Stimulated activated naive CD4-positive, alpha-beta T cell (primary cell): ENCODE measurements at places on chromosomes 12 and 14.
A peak's percentile ranks its signal among the peaks of the same experiment; 100 is the strongest.

- no peak for DNase-seq
Measured at GRCh38 chr12:43063650-43064049, 474.1 kb upstream of the PRICKLE1 start.

- DNase-seq, result no peak
Measured at GRCh38 chr12:52029685-52030084, 21.6 kb upstream of the NR4A1 start.

DNA sequence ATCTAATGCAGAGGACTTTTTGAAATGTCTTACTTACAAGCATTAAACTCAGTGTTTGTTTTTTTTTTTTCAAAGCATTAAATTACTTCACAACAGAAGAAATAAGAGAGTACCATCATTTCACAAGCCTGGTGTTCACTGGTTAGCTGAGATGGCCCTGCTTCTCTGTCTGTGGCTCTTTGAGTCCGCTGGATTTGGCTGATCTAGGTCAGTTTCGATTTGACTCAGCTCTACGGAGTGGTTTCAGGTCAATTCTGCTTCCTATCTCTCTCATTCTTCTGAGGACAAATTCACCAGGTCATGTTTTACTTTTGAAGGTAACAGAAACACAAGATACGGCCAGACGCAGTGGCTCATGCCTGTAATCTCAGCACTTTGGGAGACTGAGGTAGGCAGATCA, 1066.1 kb downstream of the FLRT2 start:
- no peak for DNase-seq

GRCh38 chr14:106831322-106831720, 1304.9 kb downstream of the TMEM121 start:
- DNase-seq, result peak; percentile 16

- no peak for DNase-seq
Measured at GRCh38 chr12:96070670-96071279, 35.4 kb upstream of the LTA4H start.

DNA sequence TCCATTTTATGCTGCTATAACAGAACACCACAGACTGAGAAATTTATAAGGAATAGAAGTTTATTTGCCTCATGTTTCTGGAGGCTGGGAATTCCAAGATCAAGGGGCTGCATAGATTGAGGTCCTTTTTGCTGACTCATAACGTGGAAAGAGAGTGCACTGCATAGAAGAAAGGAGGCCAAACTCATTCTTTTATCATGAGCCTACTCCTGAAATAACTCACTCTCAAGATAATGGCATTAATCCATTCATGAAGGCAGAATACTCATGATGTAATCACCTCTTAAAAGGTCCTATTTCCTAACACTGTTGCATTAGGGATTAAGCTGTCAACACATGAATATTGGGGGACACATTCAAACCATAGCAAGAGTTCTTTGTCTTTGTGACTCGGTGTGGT, 60.0 kb upstream of the FBXO33 start:
- no peak for DNase-seq

- no peak for DNase-seq
Measured at GRCh38 chr14:101253948-101254347, 307.3 kb upstream of the DIO3 start.

DNA sequence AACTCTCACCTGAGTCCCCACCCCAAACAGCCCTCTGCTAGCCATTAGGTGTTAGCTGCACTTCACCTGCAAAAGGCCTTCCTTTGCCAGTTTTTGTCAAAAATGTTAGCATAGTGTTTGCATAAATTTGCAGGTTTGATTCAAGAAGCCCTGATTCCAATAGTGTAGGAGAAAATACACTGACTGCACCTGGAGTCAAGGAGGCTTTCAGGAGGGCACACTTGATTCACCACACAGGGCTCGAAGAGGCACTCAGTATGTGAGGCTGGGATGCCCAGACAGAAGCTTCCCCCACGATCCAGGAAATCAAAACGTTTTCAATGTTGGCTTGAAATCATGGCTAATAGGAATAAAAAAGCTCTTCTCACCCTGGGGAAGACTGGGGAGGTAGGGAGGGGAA, 40.5 kb upstream of the DDX11 start:
- no peak for DNase-seq
